ENCODE measurements at places on chromosomes 4 and X.
A peak's percentile ranks its signal among the peaks of the same experiment; 100 is the strongest.

DNA sequence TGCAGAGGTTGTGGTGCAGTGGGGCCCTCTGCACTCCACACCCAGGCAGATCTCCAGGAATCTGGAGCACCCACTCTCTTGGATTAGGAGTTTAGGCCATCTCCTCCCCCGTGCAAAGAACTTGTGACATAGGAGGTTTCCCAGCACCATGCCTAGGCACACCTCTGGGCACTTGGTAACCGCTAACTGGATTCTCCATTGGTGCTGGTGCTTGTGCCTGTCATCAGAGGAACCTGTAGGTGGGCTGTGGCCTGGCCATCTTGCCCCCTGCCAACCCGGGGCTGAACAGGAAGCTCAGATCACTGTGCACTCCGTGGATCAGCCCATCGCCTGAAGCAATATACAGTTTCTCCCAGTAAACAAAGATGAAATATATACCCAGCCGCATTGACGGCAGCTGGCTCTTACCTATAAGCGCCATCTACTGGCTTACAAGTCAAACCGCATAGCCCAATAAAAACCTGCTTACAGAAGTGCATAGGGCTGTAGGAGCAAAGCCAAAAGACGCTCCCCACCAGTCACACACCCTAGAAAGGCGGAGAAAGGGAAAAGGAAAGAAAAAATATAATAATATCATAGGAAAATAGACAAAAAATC is 19.1 kb upstream of the TEX13B start:
- DNase-seq, result no peak

GRCh38 chr4:40897557-40898203 is 147.9 kb downstream of the NSUN7 start:
- DNase-seq, result peak; percentile 77

- no peak for DNase-seq
Observed at GRCh38 chr4:7771056-7771455, 168.6 kb downstream of the AFAP1 start.

GRCh38 chrX:38055170-38055847 is 49.0 kb downstream of the SYTL5 start:
- DNase-seq, result no peak

GRCh38 chr4:1113311-1114009 is at the start of gene RNF212:
RNF212 (minus strand) TSS chr4:1113564; CDS start chr4:1113464, 100 bp downstream.
- peak; percentile 67 for DNase-seq

GRCh38 chr4:2172161-2172560 is 69.8 kb downstream of the HAUS3 start:
- DNase-seq, result no peak

DNA sequence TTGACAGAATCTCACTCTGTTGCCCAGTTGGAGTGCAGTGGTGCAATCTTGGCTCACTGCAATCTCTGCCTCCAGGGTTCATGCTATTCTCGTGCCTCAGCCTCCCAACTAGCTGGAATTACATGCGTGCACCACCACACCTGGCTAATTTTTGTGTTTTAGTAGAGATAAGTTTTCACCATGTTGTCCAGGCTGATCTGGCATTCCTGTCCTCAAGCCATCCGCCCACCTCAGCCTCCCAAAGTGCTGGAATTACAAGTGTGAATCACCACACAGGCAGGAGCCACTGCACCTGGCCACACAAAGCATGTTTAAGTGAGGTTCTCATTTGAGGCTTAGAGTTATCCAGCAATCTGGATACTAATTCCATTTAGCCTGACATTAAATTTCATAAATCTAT is 180.9 kb upstream of the GRID2 start:
- DNase-seq, result no peak

GRCh38 chr4:3712936-3713335 is 53.2 kb upstream of the ADRA2C start:
- DNase-seq, result no peak

DNA sequence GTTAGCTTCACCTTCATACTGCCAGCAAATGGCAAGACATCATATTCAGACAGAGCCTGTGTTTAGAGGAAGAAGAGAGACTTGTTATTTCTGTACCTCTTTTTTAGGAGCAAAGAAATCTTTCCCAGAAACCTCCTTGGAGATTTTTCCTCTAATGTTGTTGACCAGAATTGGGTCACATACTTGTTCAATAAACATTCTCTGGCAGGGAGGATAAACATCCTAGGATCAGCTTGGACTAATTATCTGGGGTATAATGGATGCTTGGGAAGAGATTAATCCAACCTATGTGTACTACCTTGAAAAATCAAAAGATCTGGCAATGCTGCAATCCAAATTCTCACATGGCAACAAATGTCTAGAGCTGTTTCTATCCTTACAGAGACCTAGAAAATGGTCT is 8.4 kb upstream of the PRSS12 start:
- DNase-seq, result no peak
